Kidney (tissue), 22 donors: ENCODE measurements at places on chromosomes 11 and 22. TPM values are rescaled to one million over a fixed set of nuclear protein-coding genes. Genes with fewer than 3 reads are reported as not detected.

GRCh38 chr11:35083431-35084238, 55.3 kb upstream of the CD44 start:
- no peak overlapping the region for H3K27ac ChIP-seq
- DNase-seq: peak; percentile 67
- no peaks in the 10 kb centered on the region for H3K27me3 ChIP-seq
- H3K36me3 ChIP-seq: no peaks in the 10 kb centered on the region

DNA sequence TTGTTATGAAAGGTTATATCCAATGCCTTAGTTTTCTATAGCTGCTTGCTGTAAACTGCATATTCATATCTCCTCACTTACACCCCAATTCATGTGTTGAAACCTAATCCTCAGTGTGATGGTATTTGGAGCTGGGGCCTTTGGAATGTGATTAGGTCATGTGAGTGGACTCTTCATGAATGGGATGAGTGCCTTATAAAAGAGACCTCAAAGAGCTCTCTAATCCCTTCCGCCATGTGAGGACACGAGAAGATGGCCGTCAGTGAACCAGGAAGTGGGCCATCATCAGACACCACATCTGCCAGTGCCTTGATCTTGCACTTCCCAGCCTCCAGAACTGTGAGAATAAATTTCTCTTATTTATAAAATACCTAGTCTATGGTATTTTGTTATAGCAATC, 79.3 kb downstream of the CYP2R1 start:
- no peaks in the 10 kb centered on the region for H3K27me3 ChIP-seq
- no peak overlapping the region for H3K27ac ChIP-seq
- no peaks in the 10 kb centered on the region for H3K36me3 ChIP-seq
- no peaks in the 10 kb centered on the region for H3K4me1 ChIP-seq
- DNase-seq: no peak

GRCh38 chr11:20156876-20157613, 3.2 kb downstream of the DBX1 start:
- no peaks in the 10 kb centered on the region for H3K4me1 ChIP-seq
- no peak overlapping the region for H3K4me3 ChIP-seq
- peaks cover 68% of the 10 kb centered on the region for H3K27me3 ChIP-seq
- DNase-seq: peak; percentile 44
- no peak overlapping the region for H3K27ac ChIP-seq
- no peaks in the 10 kb centered on the region for H3K36me3 ChIP-seq

DNA sequence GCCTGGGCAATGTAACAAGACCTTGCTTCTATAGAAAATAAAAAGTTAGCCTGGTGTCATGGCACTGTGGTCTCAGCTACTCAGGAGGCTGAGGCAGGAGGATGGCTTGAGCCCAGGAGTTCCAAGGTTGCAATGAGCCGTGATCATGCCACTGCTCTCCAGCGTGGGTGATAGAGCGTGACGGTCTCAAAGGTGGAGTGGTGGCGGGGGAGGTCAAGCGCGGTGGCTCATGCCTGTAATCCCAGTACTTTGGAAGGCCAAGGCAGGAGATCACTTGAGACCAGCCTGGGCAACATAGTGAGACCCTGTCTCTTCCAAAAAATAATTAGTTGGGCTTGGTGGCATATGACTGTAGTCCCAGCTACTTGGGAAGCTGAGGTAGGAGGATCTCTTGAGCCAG, 16.7 kb upstream of the PISD start:
- DNase-seq: no peak
- peaks cover 6% of the 10 kb centered on the region for H3K36me3 ChIP-seq
- H3K4me3 ChIP-seq: no peak overlapping the region
- H3K4me1 ChIP-seq: peaks cover 3% of the 10 kb centered on the region
- H3K27me3 ChIP-seq: no peaks in the 10 kb centered on the region
- H3K27ac ChIP-seq: no peak overlapping the region

- no peaks in the 10 kb centered on the region for H3K27me3 ChIP-seq
- no peak overlapping the region for H3K4me3 ChIP-seq
- no peak overlapping the region for H3K27ac ChIP-seq
These were observed 275.0 kb upstream of the SESN3 start for GRCh38 chr11:95505927-95506426.

DNA sequence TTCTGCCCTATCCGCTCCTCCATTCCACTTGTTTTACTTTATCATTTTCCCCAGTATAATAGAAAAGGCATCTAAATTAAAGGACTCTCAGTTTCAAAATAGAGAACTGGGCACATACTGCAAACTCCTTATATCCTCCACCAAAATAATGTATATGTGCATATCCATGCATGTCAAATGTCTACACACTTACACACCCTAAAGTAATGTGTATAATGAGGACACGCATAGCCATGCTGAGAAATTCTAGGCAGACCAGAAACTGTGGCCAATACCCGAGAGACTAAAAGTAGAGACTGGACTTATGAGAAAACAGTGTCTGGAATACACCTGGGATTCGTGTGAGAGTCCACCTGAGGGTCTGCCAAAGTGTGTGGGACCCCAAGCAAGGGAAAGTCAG, 183.5 kb downstream of the CWF19L2 start:
- no peak overlapping the region for H3K4me3 ChIP-seq
- no peaks in the 10 kb centered on the region for H3K27me3 ChIP-seq
- H3K36me3 ChIP-seq: no peaks in the 10 kb centered on the region

- DNase-seq: no peak
- H3K27ac ChIP-seq: no peak overlapping the region
- H3K27me3 ChIP-seq: no peaks in the 10 kb centered on the region
These were observed 264.2 kb downstream of the GRM5 start for GRCh38 chr11:88801484-88802123.

DNA sequence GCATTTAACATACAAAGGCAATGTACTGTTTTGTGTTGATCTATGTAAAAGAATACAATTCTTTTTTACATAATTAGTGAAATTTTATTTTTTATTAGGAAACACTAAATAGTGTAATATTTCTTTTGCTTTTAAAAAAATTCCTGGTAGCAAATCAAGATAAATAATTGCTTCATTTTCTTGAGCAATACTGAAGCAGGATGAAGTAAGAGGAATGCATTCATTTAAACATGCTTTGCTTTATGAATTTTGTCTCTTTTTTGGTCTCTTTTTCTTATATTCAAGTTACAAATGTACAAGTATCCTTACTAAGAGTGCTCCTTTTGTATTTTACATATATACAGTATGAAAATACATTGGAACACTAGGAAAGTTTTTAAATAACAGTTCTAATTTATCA, 144.4 kb upstream of the TEAD1 start:
- no peak for DNase-seq
- no peaks in the 10 kb centered on the region for H3K27me3 ChIP-seq
- no peak overlapping the region for H3K27ac ChIP-seq
- no peaks in the 10 kb centered on the region for H3K4me1 ChIP-seq
- peaks cover 3% of the 10 kb centered on the region for H3K36me3 ChIP-seq
- no peak overlapping the region for H3K4me3 ChIP-seq

GRCh38 chr11:353179-353873, 16.0 kb upstream of the B4GALNT4 start:
- peaks cover 6% of the 10 kb centered on the region for H3K4me1 ChIP-seq
- peak overlapping the region; percentile 3 for H3K4me3 ChIP-seq

DNA sequence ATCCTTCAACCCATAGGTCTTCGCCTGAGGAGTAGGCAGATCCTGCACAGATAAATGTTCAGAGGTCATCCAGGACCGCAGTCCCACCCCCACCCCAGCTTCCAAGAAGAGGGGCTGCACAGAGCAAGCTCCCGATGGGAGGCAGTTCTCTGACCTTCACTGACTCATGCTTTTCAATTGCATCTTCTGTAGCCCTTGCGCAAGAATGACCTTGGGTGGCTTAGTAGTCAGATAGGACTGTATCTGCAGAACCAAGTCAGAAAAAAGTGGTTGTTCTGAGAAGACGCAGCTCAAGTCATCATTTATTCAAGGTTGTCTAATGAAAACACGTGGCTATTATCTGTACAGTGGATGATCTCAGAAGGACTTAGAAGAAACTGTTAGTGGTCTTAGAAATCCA, 16.4 kb upstream of the GRAMD1B start:
- DNase-seq: no peak
- no peaks in the 10 kb centered on the region for H3K27me3 ChIP-seq
- no peaks in the 10 kb centered on the region for H3K36me3 ChIP-seq
- no peak overlapping the region for H3K4me3 ChIP-seq

DNA sequence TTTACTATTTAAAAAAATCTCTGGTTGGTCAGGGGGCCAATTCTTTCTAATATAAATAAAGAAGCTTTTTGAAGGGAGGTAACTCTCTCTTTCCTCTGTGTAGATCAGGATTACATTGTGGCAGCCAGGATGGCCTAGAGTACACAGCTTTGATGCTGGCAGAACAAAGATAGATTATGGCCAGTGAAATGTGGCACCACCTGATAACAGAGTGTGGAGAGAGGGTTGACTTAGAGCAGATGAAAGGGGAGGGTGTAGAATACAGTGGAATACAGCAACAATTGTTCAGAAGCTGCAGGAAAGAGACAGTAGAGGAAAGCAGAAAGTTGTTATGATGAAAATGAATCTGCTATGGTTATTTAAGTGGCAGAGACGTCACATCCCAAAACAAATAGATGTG, 99.0 kb downstream of the FAR1 start:
- no peak overlapping the region for H3K27ac ChIP-seq
- no peaks in the 10 kb centered on the region for H3K4me1 ChIP-seq
- no peak for DNase-seq
- H3K36me3 ChIP-seq: no peaks in the 10 kb centered on the region

GRCh38 chr11:102582140-102582539, 43.0 kb downstream of the MMP20 start:
- no peaks in the 10 kb centered on the region for H3K27me3 ChIP-seq
- no peaks in the 10 kb centered on the region for H3K4me1 ChIP-seq
- no peaks in the 10 kb centered on the region for H3K36me3 ChIP-seq

GRCh38 chr11:80365076-80365725, 924.4 kb upstream of the TENM4 start:
- DNase-seq: no peak
- H3K4me3 ChIP-seq: no peak overlapping the region
- H3K36me3 ChIP-seq: no peaks in the 10 kb centered on the region
- no peaks in the 10 kb centered on the region for H3K27me3 ChIP-seq

- H3K4me1 ChIP-seq: no peaks in the 10 kb centered on the region
- no peaks in the 10 kb centered on the region for H3K36me3 ChIP-seq
- peak; percentile 83 for DNase-seq
- peak overlapping the region; percentile 90 for H3K27ac ChIP-seq
These were observed 1.9 kb downstream of the EPS8L2 start for GRCh38 chr11:707817-708420.

The UCP3 gene
- total RNA-seq: 4.0 TPM

The CYP2R1 gene
- 11.6 TPM for total RNA-seq

The UPK2 gene
- not detected for total RNA-seq

The SLC16A8 gene
- 0.31 TPM for total RNA-seq

The KRTAP5-2 gene
- not detected for total RNA-seq

The CD6 gene
- total RNA-seq: 6.7 TPM

The YAP1 gene
- 106 TPM for total RNA-seq

The CD3E gene
- 14.3 TPM for total RNA-seq

The PCF11 gene
- 61.2 TPM for total RNA-seq

The SIAE gene
- 59.7 TPM for total RNA-seq

The RRM1 gene
- total RNA-seq: 33.0 TPM

The SLN gene
- not detected for total RNA-seq

The GPR83 gene
- total RNA-seq: 0.28 TPM

The BEST1 gene
- total RNA-seq: 7.1 TPM
